Endothelial cell of umbilical vein (primary cell): ENCODE measurements at places on chromosomes 3 and 15.

DNA sequence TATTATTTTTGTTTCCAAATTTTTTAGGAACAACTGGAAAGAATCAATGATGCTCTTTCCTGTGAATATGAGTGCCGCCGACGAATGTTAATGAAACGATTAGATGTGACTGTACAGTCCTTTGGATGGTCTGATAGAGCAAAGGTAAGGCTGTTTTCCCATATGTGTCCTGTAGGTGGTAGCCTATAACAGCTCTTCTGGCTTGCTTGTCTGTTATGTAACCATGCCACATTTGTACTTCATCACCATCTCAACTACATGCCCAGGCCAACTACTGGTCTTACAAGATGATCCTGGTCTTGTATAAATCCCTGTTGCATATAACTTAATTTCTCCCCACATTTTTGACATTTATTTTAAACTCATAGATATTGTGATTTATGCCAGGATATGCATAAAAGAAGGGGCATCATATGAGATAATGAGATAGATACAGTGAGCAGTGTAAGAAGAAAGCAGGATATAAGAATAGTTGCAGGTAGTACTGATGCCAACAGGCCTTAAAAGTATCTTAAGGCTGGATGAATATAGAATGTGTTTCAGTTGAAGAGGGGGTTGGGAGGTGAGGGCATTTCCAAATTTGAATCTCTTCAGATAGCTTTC, 20.3 kb downstream of the FAM98B start:
- DNase-seq, result peak; percentile 72

DNA sequence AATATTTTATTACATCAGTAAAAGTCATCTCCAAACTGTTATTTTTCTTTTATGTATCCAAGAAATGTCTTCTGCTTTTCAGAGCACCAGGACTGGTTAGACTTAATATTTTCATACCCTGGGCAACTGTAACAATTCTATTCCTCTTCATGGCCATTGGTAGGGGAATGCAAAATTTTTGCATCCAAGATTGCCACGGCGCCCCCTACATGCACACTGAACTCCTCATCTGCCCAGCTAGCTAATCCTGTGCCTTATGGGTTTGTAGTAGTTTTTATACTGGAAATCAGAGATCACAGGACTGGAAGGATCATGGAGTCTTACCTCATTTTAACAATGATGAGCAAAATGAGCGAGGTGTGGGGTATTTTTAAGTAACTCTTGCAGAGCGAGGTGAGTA, 74.2 kb downstream of the CRTC3 start:
- peak; percentile 26 for DNase-seq

GRCh38 chr3:111811811-111812210, 47.3 kb upstream of the PHLDB2 start:
- DNase-seq, result no peak

- DNase-seq, result no peak
These were observed 211.2 kb upstream of the STRIT1 start for GRCh38 chr3:155504682-155505081.

- no peak for DNase-seq
These were observed 75.0 kb upstream of the EPHB3 start for GRCh38 chr3:184486614-184487013.

DNA sequence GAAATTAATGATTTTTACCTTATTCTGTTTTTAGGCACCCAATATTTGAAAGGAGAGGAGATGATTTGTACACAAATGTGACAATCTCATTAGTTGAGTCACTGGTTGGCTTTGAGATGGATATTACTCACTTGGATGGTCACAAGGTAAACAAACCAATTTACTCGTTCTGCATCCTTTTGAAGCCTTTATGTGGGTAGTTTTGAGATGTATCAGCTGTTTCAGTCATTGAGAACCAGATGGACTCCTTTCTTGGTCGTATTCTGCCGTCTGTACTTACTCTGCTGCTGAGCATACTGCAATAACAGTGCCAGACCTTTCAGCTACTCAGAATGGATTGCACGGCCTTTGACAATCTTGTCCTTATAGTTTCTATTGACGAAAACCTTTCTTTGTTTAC, 13.3 kb downstream of the DNAJB11 start:
- no peak for DNase-seq
